Spinal cord (tissue), 10 donors: ENCODE measurements at places on chromosomes 12 and 14. TPM values are rescaled to one million over a fixed set of nuclear protein-coding genes. Genes with fewer than 3 reads are reported as not detected.
A peak's percentile ranks its signal among the peaks of the same experiment; 100 is the strongest.

ZNF891 gene
- total RNA-seq: 7.5 TPM

DNA sequence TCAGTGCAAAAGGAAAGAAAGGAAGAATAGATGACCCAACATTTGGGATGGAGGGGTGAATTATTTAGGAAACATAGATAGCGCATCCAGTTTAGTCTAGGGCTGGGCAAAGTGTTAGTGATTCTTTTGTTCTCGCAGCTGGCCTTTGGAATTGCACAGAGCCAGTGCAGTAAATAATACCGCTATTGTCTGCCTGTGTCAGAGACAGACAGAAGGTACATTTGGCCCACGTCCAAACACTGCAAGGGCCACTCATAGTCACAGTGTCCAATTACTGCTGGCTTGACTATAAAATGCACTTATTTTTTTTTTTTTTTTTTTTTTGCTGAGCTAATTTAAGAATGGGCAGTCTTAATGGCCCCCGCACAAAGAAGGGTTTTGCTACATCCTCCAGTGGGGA, 638.6 kb downstream of the BCL11B start:
- H3K4me1 ChIP-seq: no peaks in the 10 kb centered on the region
- DNase-seq: peak; percentile 33
- no peaks in the 10 kb centered on the region for H3K27me3 ChIP-seq
- no peak overlapping the region for H3K27ac ChIP-seq

XPOT gene
- total RNA-seq: 81.9 TPM

DNA sequence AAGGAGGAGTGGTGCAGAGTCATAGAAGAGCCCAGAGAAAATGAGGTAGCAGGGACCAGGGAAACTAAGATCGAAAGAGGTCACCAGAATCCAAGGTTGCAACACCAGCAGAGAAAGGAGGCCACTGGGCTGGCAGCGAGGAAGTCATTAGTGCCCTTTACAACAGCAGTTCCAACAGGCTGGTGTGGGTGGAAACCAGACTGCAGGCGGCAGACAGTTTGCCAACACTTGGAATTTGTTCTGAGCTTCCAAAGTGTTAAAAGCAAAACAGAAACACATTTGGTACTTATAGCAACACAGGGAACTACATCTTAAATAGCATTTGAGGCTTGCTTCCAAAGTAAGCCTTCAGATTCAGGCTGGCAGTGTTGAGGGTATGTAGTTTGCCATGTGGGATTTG, 95.2 kb upstream of the PWP1 start:
- no peaks in the 10 kb centered on the region for H3K27me3 ChIP-seq
- H3K4me3 ChIP-seq: no peak overlapping the region
- no peaks in the 10 kb centered on the region for H3K36me3 ChIP-seq
- peaks cover 3% of the 10 kb centered on the region for H3K4me1 ChIP-seq
- no peak overlapping the region for H3K27ac ChIP-seq

TAS2R9 gene
- total RNA-seq: 1.4 TPM

DNA sequence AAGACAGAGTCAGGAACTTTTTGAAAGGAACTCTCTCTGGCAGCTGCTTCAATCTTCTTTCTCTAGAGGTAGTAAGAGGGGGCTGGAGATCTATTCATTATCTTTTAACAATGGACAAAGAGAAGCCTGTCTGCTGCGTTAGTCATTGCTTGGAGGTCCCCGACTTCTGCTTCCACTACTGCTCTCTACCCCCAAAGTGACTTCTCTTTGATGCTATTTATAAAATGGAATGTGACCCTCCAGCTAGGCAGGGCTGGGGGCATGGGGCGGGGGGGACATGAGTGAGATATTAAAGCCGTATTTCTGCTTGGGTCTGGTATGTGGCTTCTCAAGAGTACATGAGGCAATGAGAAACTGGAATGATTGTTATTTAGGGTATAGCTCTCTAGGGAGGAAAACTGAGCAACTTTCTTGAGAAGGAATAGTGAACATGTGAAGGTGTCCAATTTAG, 41.4 kb upstream of the NUDT4 start:
- no peaks in the 10 kb centered on the region for H3K36me3 ChIP-seq
- no peaks in the 10 kb centered on the region for H3K27me3 ChIP-seq
- DNase-seq: no peak
- peak overlapping the region; percentile 83 for H3K27ac ChIP-seq
- peaks cover 6% of the 10 kb centered on the region for H3K4me1 ChIP-seq

ADAMTS20 gene
- 0.69 TPM for total RNA-seq

- H3K27me3 ChIP-seq: no peaks in the 10 kb centered on the region
- peaks cover 39% of the 10 kb centered on the region for H3K36me3 ChIP-seq
- peak overlapping the region; percentile 52 for H3K27ac ChIP-seq
- no peak for DNase-seq
- H3K4me3 ChIP-seq: no peak overlapping the region
Observed at GRCh38 chr14:99522934-99523703, 41.9 kb downstream of the CCNK start.

DNA sequence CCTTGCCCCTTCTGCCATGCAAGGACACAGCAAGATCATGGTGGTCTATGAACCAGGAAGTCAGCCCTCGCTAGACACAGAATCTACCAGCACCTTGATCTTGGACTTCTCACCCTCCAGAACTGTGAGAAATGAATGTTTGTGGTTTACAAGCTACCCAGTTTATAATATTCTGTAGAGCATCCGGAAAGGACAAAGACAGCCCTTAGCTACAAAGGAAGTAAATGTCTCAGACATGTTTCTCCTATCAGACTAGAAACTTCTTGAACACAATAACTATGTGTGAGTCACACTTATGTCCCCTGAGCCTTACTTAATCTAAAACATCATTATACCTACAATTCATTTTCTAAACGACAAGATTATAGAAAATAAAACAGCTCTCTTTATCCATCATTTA, 176.7 kb downstream of the KLHL28 start:
- H3K27ac ChIP-seq: no peak overlapping the region
- H3K4me3 ChIP-seq: no peak overlapping the region
- no peak for DNase-seq
- H3K36me3 ChIP-seq: no peaks in the 10 kb centered on the region

GRCh38 chr14:58822856-58823255, 185.1 kb downstream of the DACT1 start:
- H3K36me3 ChIP-seq: no peaks in the 10 kb centered on the region
- no peak for DNase-seq
- H3K4me1 ChIP-seq: no peaks in the 10 kb centered on the region
- no peak overlapping the region for H3K27ac ChIP-seq

- DNase-seq: no peak
- H3K4me1 ChIP-seq: peaks cover 11% of the 10 kb centered on the region
- no peak overlapping the region for H3K4me3 ChIP-seq
- no peaks in the 10 kb centered on the region for H3K27me3 ChIP-seq
Observed at GRCh38 chr12:58167622-58168021, 226.3 kb downstream of the ATP23 start.

GRCh38 chr14:33732175-33732574, 218.7 kb downstream of the EGLN3 start:
- H3K4me3 ChIP-seq: no peak overlapping the region
- no peak for DNase-seq
- no peak overlapping the region for H3K27ac ChIP-seq

GRCh38 chr14:68667313-68667791, 125.5 kb downstream of the ZFP36L1 start:
- H3K4me3 ChIP-seq: no peak overlapping the region
- H3K36me3 ChIP-seq: no peaks in the 10 kb centered on the region
- no peak for DNase-seq
- H3K27ac ChIP-seq: peak overlapping the region; percentile 19
- peaks cover 23% of the 10 kb centered on the region for H3K4me1 ChIP-seq

DNA sequence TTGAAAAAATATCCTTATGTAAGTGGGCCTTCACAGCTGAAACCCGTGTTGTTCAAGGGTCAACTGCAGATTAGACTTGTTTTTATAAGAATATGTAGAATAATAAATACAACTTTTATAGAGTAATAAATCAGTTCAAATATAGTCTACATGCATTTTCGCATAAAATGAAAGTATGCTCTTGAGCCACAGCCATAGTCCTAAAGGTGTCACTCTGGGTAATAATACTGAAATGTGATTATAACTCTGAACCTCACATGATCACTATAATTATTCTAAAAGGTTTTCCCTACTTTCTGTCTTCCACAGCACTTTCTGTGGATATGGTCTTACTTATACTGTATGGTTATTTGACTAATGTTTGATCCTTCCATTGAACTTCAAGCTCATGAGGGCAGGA, 185.8 kb downstream of the SLC6A15 start:
- DNase-seq: no peak
- no peaks in the 10 kb centered on the region for H3K27me3 ChIP-seq
- H3K27ac ChIP-seq: no peak overlapping the region
- H3K36me3 ChIP-seq: no peaks in the 10 kb centered on the region
- no peaks in the 10 kb centered on the region for H3K4me1 ChIP-seq

- no peak for DNase-seq
- H3K27ac ChIP-seq: no peak overlapping the region
- H3K4me1 ChIP-seq: no peaks in the 10 kb centered on the region
- no peak overlapping the region for H3K4me3 ChIP-seq
- no peaks in the 10 kb centered on the region for H3K27me3 ChIP-seq
Observed at GRCh38 chr14:97177635-97178034, 380.5 kb downstream of the VRK1 start.

DNA sequence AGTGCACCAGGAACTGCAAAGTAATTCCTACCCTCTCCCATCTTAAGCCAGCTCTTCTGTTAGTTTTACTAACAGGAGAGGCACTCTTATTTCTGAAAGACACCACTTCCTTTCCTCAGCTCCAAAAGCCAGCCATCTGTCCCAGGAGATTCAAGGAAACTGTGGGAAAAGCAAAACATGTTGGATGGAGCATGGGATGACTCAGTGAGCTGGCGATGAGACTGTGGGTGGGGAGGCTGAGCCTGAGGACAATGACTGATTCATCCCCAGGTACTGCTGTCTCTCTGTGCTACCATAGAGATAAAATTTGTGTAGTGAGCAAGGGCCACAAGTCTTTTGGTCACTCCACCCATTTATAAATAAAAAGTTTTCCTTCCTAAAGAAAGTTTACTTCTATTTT, 141.4 kb downstream of the MYRFL start:
- DNase-seq: peak; percentile 32
- no peak overlapping the region for H3K4me3 ChIP-seq
- no peaks in the 10 kb centered on the region for H3K27me3 ChIP-seq
- H3K36me3 ChIP-seq: no peaks in the 10 kb centered on the region
- no peaks in the 10 kb centered on the region for H3K4me1 ChIP-seq
- no peak overlapping the region for H3K27ac ChIP-seq

TEAD4 gene
- total RNA-seq: 0.99 TPM

TAS2R50 gene
- 3.9 TPM for total RNA-seq

DCN gene
- total RNA-seq: 1,076 TPM

TMEM52B gene
- total RNA-seq: 0.83 TPM

DNA sequence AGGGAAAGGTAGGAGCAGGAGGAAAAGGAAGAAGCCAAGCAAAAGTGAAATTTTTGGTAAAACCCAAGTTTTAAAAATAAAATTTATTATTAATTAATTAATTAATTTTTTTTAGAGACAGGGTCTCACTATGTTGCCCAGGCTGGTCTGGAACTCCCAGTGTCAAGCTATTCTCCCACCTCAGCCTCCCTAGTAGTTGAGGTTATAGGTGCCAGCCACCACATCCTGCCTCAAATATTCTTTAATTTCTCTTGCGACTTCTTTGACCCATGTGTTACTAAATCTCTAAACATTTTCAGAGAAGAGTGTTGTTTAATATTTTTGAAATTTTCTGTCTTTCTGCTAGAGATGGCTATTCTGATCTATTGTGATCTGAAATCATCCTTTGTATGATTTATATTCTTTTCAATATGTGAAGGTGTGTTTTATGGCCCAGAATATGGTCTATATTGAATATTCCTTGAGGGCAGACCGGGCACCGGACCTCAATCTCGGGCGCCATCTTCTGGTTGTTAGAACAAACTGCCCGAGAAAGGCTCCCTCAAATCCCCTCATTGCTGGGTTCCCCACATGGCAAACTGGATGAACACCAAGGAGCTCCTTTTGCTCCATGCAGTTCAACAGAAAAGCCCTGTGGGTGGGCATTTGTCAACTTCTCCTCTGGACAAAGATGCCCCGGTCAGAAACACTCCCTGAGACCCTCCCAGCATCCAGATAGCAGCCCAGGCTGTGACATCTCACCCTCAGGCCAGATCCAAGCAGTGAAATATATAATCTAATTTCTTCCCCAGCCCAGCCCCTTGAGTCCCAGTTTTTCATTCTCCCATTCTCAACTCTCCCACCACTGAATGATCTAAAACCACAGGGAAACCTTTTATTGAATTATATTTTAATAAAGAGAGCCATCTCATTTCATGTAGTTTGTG, 110.5 kb downstream of the ASCL4 start:
- no peaks in the 10 kb centered on the region for H3K27me3 ChIP-seq
- H3K4me3 ChIP-seq: no peak overlapping the region
- no peak overlapping the region for H3K27ac ChIP-seq
- DNase-seq: no peak
- H3K36me3 ChIP-seq: no peaks in the 10 kb centered on the region

ANKS1B gene
- 89.5 TPM for total RNA-seq

NEUROD4 gene
- total RNA-seq: 0.50 TPM

- H3K27me3 ChIP-seq: no peaks in the 10 kb centered on the region
- H3K27ac ChIP-seq: no peak overlapping the region
- no peaks in the 10 kb centered on the region for H3K4me1 ChIP-seq
- H3K36me3 ChIP-seq: no peaks in the 10 kb centered on the region
- no peak overlapping the region for H3K4me3 ChIP-seq
Observed at GRCh38 chr14:90103808-90104207, 42.0 kb downstream of the KCNK13 start.

DNA sequence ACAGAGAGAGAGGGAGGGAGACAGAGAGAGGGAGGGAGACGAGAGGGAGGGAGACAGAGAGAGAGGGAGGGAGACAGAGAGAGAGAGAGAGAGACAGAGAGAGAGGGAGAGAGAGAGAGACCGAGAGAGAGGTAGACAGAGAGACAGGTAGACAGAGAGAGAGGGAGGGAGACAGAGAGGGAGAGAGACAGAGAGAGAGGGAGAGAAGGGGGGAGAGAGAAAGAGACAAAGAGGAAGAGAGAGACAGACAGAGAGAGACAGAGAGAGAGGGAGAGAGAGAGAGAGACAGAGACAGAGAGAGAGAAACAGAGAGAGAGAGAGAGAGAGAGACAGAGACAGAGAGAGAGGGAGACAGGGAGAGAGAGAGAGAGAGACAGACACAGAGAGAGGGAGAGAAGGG, 47.8 kb upstream of the GALNT9 start:
- H3K27me3 ChIP-seq: peaks cover 33% of the 10 kb centered on the region
- H3K4me1 ChIP-seq: peaks cover 28% of the 10 kb centered on the region
- no peaks in the 10 kb centered on the region for H3K36me3 ChIP-seq
- no peak for DNase-seq
- H3K4me3 ChIP-seq: no peak overlapping the region
